EL (cell line): ENCODE measurements at places on chromosomes 5 and 9.
A peak's percentile ranks its signal among the peaks of the same experiment; 100 is the strongest.

GRCh38 chr5:133779828-133780475 lies 167.6 kb upstream of the FSTL4 start:
- DNase-seq, result no peak

DNA sequence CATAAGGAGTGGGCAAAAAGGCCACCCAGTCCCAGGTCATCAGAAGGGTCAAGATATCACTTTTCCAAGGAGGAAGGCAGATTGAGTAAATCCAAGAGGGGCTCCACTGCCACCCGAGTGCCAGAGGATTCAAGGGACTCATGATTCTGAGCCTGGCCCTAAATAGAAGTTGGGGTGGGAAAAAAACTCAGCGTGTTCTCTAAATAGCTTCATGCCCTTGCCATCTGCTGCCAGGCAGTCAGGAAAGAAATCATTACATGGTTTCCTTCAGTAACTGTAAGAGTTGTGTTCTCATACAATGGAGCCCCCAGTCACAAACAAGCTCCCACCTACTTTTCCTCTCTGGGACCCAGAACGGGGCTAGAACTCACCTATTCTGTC lies 37.2 kb downstream of the SAR1B start:
- no peak for DNase-seq

DNA sequence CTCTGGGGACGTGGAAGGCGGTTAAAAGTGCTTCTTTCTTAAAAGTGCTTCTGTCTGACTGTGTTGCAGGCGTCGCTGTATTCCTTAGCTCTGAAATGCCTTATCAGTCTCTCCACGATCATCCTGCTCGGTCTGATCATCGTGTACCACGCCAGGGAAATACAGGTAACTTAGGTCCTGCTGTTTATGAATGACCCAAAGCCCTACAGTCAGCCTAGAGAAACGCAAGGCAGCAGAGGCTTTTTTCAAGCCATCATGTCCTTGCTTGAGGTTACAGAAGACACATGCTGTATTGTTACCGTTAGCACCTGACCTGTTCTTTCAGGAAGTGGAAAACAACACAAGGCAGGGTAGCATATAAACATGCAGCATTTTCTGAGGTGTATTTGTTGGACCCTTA lies 2.0 kb downstream of the KCNN2 start:
- DNase-seq, result no peak

GRCh38 chr5:1364211-1364610 lies 19.3 kb upstream of the CLPTM1L start:
- no peak for DNase-seq

- DNase-seq, result peak; percentile 76
Measured at GRCh38 chr9:33620738-33621439, 96.8 kb downstream of the ANKRD18B start.

- DNase-seq, result peak; percentile 77
Measured at GRCh38 chr5:179819296-179820126, 1.2 kb upstream of the SQSTM1 start.

- no peak for DNase-seq
Measured at GRCh38 chr5:34731435-34732232, 75.5 kb downstream of the RAI14 start.

DNA sequence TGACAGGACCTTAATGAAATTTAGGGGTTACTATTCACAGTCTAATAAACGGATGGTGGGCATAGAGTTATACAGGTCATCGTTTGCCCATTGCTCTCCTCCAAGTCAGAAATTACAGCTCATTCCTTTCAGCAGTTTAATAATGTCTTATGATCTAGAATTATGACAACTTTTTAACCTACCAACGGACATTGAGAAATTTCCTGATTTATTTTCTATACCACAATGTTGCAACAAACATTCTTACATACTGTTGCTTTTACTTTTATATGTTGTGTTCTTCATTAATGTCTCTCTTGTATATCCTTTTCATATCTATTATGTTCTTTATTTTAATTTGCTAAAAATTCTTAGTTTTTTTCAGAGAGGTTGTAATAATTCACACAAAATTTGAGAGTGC lies 152.8 kb upstream of the PRLR start:
- no peak for DNase-seq

- DNase-seq, result peak; percentile 68
Measured at GRCh38 chr5:32713770-32714381, 2.8 kb downstream of the NPR3 start.

DNA sequence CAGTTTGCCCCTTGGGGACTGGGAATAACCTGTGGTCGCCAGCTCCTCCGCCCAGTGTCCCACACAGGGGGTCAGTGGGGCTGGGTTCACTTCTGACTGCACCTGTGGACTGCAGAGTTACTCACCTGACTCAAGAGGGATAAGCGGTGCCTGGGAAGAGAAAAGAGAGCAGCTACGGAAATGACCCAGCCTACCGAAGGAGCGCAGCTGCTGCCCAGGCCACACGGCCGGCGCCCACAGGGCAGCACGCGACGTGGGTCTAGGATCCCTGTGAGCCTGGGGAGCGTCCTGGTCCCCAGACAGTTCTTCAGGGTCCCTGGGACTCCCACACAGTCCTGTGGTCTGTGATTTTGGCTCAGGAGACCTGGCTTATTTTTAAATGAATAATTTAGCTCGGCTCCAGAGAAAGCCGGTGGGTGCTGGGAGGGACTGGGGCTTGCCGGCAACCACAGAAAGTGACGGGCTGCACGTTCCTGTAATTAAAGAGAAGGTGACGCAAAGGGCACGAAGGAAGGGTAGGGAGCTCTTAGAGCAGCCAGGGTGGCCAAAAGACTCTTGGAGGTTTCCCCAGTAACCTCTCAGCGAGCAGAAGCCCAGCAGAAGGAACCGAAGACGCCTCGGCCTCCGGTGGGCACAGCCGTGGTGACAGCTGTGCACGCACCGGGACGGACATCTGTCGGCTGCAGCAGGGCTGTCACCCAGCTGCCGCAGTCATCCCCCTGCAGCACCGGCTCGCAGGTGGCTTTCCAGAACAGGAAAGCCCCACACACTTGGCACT lies 97.5 kb upstream of the FCN2 start:
- no peak for DNase-seq

DNA sequence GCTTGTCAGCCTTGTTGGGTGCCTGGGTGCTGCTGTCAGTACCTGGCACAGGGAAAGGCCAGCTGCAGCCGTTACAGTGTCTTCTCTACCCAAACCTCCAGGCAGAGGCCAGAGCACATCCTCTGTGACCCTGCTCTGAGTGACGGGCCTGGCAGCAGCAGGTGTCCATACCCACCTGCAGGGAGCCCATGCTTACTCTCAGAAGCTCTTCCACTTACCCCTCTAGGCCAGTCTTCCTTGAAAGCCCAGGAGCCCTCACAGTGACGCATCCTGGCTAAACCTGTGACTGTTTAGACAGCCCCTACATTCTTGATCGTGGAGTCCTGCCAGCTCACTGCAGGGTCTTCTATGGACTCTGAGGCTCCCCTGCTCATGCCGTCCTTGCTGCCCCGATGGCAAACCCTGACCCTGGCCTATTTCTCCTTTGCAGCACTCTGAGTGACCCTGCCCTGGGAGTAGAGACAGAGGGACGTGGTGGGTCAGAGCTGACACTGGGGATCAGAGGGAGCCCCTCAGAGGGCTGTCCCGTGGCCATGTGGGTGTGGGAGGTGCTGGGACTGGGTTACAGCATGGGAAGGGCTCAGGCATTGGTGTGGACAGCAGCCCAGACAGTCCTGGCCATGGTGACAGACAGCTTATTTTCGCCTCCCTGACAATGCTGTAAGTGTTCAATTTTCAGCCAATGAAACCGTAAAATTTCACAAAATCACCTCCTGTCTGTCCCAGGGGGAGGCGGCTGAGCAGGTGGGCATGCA lies 67.6 kb upstream of the RNF130 start:
- DNase-seq, result no peak

GRCh38 chr5:31939151-31939550 lies 235.0 kb downstream of the GOLPH3 start:
- no peak for DNase-seq

DNA sequence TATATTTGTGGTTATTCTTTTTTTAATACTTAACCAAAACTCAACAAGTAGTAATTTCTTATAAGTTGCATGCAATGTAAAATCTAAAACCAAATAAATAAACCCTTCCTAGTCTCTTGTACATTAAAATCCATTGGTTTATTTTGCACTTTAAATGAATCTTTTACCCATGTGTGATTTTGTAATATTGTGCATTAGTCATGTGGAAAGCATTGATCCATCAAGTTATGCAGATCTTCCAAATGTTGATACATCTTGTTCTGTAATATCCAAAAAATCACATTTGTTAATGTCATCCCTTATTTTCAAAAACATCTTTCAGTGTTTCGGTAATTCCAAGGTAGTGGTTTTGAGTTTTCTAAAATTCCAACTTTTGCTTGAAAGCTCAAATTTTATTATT lies 63.3 kb downstream of the CWC27 start:
- no peak for DNase-seq

GRCh38 chr5:42351956-42352355 lies 71.3 kb upstream of the GHR start:
- no peak for DNase-seq

- DNase-seq, result no peak
Measured at GRCh38 chr5:82822634-82822927, 254.6 kb downstream of the TMEM167A start.

GRCh38 chr5:155886311-155887031 lies 440.5 kb upstream of the SGCD start:
- no peak for DNase-seq

- DNase-seq, result no peak
Measured at GRCh38 chr5:173236531-173237142, 1.6 kb upstream of the NKX2-5 start.

DNA sequence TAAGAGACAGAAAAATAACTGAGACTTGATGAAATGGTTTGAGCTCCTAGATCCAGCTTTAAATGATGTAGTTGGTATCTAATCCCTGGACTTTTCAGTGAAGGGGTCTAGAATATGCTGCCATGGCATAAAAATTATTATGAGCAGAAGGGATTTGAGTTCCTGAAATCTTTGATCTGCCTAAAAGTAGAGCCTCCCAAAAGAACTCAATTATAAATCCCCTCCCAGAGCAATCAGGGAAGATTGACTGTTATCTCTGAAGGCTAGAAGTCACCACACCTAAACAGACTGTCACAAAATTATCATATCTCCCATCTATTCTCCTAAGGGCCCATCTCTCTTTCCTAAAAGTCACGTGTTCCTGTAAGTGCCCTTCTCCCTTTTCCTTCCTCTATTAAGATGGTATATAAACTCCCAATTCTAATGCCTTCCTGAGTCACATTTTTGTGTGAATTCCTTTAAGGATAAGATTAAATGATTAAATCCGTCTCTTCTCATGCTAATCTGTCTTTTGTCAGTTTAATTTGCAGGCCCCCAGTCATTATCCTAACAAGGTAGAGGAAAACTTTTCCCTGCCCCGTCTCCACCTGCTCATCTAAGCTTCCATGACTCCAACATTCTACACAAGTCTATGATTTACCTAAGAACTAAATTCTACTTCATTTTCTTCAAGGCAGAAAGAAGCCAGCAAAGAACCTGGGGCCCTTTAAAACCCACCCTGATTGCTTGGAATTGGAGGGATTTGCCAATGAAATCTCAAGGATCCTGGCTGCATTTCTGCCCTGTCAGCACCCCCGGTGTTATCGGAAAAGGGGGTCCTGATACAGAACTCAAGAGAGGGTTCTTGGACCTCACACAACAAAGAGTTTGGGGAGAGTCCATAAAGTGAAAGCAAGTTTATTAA lies 47.1 kb upstream of the PWWP2A start:
- DNase-seq, result no peak

GRCh38 chr5:141513627-141514329 lies 24.9 kb downstream of the PCDHGC5 start:
- DNase-seq, result peak; percentile 87

DNA sequence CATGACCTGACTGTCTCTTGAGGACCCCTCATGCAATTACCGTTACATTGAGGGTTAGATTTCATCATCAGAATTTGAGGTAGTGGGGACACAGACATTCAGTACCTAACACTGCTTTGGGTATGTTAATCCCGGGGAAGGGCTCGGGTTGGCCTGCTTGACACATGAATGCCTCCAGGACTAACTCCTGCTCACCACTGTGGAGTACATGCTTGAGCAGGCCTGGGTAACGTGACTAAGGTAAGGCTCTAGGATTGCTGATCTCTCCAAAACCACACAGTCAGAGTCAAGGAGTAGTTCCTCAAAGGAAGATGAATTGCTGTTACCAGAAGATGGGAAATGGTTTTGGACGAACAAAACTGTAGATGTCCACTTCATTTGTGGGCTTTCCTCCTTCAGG lies 376.3 kb upstream of the ZNF462 start:
- DNase-seq, result no peak
